ENCODE measurements at places on chromosomes 2 and 18.

DNA sequence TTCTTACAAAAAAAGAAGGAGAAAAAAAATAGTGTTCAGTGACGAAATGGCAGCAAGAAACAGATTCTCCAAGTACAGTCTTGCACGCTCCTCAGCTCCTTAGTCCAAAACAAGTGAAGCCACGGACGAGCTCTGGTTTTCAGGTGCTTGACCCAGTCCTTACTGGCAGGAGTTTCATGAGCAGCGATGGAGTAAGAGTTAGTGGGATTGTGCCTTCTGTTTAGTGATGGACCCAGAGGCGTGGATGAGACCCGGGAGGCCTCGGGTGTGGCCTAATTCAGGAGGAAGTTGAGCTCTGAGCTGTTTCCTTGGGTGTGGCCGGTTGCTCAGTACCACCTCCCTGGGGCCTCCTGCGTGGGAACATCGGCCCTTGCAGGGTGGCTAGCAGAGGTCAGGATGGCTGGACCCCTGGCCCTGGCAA, 52.0 kb downstream of the KIF5C start:
- no peak for DNase-seq

GRCh38 chr2:107615039-107615438, 211.7 kb upstream of the RGPD4 start:
- no peak for DNase-seq

- no peak for DNase-seq
These were observed 74.9 kb downstream of the MTCL1 start for GRCh38 chr18:8780227-8780626.

DNA sequence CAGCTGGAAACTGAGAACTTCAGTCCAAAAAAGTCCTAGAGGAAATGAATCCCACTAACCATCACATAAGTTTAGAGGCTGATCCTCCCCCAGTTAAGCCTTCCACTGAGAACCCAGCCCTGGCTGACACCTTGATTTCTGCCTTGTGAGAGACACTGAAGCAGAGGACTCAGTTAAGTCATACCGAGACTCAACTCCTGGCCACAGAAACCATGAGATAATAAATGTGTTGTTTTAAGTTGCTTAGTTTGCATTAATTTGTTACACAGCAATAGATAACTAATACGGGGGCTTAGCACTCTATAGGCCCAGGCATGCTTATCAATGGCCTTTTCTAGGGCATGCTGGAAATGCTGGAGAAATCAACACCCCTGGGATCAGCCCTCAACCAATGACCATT, 3.4 kb upstream of the ADD2 start:
- no peak for DNase-seq

- peak; percentile 30 for DNase-seq
These were observed 6.6 kb downstream of the D2HGDH start for GRCh38 chr2:241741016-241741415.

- DNase-seq, result no peak
These were observed 52.5 kb upstream of the STPG4 start for GRCh38 chr2:47207614-47208013.

Data from stimulated activated naive CD4-positive, alpha-beta T cell treated with Interleukin-2 at 50 U/mL for 16 hours (primary cell).